ENCODE measurements at places on chromosomes 2 and 18.

GRCh38 chr2:191222952-191223351 is 22.3 kb upstream of the MYO1B start:
- DNase-seq = no peak

DNA sequence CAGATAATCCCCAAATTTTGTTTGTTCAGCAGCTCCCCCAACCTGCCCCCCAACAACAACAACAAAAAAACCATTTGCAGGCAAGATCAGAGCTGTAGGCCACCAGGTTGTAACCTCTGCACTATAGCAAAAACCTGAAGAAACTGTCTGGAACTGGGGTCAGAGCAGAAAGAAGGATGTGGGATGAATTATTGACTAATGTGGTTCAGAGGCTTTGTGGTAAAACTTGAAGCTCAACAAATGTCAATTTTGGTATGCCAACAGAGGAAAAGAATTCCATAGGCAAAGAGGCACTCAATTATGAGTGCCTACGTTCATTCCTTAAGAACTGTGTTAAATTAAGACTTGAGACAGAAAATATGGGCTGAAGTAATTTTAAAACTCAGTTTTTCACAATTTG is 255.1 kb downstream of the STK39 start:
- no peak for DNase-seq

- no peak for DNase-seq
Observed at GRCh38 chr2:197606180-197606579, 69.2 kb downstream of the RFTN2 start.

- DNase-seq = no peak
Observed at GRCh38 chr2:85243101-85244072, 84.4 kb downstream of the TGOLN2 start.

DNA sequence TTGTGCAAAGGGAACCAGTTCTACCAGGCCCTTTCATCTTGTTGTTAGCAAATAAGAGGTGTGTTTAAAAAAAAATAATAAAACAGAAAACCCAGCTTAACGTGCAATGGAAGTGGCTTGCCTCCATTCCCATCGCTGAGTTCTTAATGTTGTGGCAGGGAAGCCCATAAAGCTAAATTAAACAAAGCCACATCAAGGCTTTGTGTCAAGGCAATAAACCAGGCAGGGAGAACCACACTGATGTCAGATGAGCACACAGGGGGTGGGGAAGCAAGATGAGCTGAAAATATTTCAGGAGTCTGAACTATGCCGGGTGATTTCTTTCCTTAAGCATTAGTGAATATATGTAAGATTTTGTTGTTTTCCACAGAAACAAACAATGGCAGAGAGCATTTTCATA is 73.5 kb downstream of the PHLPP1 start:
- DNase-seq = no peak

DNA sequence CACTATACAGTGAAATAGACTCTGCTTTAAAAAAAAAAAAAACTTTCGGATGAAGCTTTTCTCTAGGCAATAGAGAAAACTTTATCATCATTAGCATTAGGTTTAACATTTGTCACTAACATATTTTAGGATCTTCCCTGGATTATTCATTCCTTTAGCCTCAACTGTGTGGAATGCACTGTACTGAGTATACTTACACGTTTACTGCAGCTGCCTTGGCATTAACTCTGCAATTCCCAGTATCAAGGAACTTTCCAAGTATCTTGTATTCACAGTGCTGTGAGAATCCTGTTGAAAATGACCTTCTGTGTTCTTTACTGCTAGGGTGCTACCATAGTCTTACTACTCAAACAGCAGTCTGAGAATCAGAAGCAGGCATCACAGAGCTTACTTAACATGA is 328.2 kb upstream of the COL3A1 start:
- DNase-seq = no peak

GRCh38 chr2:115161771-115162493 is 719.5 kb downstream of the DPP10 start:
- peak; percentile 54 for DNase-seq

DNA sequence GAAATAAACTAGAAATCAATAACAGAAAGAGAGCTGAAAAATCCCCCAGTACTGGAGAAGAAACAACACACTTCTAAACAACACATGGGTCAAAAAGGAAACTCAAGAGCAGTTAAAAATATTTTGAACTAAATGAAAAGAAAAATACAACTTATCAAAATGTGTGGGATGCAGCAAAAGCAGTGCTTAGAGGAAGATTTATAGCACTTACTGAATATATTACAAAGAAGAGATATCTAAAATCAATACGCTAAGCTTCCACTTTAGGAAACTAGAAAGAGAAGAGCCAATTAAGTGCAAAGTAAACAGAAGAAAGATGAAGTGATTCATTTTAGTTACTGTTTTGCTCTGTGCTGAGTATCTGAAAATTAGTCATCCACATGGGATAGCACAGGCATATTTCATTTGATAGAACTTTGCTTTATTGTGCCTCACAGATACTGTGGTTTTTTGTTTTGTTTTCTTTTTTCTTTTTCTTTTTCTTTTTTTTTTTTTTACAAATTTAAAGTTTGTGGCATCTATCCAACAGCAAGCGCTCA is 17.0 kb downstream of the TGFA start:
- DNase-seq = no peak

DNA sequence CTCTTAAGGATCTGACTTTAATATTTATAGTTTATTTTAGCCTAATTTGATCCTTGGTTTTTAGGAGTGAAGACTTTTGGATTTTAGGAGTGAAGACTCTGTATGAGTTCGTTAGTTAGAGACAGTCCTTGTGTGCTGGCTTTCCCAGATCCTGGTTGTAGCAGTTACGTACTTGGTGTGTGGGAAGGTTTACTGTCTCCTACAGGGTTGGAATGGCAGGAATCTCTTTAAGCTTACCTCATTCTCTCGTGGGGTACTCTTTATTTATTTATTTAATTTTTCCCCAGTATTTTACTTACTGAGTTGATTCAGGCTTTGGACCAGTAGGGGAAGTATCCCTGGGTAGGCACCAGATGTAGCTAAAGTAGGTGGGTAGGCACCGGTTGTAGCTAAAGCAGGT is 1.8 kb upstream of the CXCR2 start:
- DNase-seq = no peak

DNA sequence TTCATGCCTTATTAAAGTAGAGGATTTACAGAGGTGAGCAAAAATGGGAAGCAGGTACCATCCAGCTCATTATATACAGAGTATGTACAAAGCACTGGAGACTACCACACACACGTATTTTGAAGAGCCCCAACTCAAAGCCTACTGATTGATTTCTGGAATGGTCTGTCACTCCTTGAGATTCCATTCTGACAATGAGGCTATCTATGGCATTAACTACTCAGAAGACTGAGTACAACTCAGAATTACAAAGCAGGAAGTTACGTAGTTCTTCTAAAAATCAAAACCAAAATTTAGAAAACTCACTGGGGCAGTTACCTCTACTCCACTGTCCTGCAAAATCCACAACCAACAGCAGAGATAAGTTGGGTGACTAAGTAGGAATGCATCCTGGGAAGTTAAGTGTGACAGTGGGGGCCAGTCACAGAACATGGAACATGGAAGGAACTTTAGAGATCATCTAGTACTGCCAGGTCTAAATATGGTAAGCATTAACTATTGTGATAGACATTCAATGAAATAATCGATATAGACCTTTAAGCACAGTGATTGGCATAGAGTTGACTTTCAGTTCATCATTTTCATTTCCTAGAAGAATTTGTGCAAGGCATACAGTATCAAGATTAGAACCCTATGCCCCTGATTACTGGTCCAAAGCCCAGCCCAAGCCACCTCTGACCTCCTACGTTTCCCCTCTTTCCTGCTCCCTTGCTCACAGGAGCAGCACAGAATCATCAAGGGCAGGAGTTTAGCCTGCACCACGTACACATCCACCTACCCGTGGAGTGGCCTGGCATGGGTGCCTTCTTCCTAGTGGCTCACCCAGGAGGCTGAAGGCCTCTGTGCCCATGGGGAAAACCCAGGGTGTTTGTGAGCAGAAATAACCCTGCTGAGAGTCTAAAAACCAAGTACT is 80.1 kb upstream of the FOSL2 start:
- DNase-seq = no peak

GRCh38 chr18:25350489-25351251 is 1.3 kb downstream of the ZNF521 start:
- DNase-seq = no peak

DNA sequence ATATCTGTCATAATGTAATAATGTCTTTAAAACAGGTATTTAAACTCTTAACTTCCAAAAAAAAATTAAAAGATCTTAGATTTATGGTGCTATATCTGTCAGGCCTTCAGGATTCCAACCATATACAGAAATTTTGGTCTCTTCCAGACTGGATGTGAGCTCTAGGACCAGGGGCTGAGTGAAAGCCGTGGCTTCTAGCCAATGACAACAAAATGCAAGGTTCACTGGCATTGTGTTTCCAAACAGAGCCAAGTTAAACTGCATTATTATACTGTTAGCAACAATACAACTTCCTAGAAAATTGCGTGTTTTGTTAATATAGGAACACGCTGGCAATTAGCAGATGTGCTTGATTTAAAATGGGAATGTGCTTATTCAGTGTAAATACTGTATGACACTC is 809.8 kb upstream of the SOX11 start:
- DNase-seq = peak; percentile 65

DNA sequence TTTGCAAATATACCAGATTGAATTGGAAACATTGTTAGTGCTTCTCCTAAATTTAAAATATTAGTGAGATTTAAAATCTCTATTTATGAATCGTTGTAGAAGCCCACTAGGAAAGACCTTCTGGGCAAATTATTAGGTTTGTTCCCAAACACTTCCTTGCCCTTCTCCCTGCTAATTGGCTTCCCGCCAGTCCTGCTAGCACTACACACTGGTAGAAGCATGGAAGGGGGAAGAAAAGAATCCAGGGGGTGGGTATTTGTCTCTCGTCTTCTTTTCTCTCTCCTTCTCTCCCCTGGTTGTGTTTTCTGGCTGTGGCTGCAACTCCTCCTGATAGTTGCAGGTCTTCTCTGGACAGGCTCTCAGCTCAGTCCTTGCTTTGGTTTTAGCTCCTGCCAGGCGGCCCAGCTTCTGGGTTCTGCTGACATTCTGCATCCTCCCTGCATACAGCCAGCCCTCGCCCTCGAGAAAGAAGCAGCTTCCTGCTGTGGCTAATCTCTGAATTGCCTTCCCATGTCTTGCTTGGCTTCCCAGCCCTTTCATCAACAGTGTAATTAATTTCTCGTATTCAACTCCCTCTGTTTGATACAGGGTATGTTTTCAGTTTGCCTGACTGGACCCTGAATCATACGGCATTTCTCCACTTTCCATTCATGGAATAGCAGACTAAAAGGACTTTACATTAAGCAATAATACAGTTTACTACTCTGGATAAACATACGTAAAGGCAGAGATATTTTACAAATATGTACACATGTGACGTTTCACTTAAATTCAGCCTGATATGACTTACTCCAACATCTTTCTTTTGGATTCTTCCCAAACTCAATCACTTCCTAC is 6.9 kb upstream of the PARD3B start:
- peak; percentile 5 for DNase-seq

DNA sequence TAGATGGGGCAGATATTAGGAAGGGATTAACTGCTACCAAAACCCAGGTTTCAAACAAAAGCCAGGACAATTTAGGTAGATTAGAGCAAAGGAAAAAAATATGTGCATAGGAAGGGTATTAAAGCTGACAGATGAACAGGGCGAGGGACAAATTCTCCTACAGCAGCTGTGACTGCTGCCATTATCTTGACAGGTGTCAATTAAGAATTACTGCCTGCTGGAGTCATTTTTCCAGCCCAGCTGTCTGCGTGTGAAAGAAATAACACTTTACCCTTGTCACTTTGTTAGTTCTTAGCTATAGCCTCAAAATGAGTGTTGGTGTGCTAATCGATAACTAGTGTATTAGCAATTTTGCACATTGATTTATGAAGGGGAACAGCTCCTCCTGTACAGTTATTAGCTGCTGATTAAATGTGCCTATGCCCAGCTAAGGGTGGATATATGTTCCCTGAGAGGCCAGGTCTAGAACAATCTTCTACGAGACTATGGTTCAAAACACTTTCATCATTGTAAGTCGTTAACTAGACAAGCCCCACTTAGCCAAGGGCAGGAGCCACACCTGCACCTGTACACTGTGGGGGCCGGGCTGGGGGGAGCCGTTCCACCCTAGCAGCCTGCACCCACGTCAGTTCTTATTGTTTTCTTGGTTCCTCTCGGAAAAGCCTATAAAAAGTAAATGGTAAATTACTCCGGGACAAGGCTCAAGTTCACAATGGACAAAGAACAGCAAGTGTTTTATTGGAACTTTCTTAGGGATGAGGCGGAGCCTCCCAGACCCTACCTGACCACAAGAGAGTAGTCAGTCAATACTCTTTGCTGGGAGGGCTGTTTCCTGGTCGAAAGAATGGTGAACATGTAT is 7.7 kb downstream of the TSHZ1 start:
- peak; percentile 21 for DNase-seq
